ENCODE measurements at places on chromosomes 13 and 19.

GRCh38 chr19:5107432-5108122, 138.7 kb downstream of the KDM4B start:
- no peak for DNase-seq

GRCh38 chr13:91401920-91402319, 3.5 kb downstream of the GPC5 start:
- no peak for DNase-seq

- no peak for DNase-seq
Measured at GRCh38 chr13:102089177-102089576, 312.7 kb downstream of the FGF14 start.

DNA sequence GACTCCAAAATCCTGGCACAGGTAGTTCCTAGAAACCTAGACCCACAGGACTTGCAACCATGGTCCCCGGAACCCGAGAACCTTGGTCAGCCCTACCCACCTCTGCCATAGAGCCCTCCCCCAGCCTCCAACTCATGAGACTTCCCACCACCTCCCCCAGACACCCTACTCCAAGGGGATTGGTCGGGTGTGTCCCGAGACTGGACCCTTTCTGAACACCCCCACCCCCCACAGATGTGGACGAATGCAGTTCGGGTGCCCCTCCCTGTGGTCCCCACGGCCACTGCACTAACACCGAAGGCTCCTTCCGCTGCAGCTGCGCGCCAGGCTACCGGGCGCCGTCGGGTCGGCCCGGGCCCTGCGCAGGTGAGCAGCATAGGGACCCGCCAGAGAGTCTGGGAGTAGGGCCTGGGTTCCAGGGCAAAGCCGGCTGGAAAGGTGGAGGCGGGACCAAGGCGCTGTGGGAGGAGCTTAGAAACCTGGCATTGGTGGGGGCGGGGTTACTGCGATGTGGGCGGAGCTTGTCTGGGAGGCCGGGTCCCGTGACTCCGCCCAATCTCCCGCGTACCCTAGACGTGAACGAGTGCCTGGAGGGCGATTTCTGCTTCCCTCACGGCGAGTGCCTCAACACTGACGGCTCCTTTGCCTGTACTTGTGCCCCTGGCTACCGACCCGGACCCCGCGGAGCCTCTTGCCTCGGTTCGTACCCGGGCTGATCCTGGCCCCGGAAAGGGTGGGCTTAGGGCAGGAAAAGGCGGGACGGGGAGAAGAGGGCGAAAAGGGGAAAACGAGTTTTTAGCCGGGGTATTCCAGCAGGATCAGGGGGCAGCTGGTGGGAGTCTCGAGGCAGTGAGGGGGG, 11.9 kb downstream of the LTBP4 start:
- no peak for DNase-seq

GRCh38 chr19:4069331-4069959, 2.7 kb upstream of the ZBTB7A start:
- no peak for DNase-seq

DNA sequence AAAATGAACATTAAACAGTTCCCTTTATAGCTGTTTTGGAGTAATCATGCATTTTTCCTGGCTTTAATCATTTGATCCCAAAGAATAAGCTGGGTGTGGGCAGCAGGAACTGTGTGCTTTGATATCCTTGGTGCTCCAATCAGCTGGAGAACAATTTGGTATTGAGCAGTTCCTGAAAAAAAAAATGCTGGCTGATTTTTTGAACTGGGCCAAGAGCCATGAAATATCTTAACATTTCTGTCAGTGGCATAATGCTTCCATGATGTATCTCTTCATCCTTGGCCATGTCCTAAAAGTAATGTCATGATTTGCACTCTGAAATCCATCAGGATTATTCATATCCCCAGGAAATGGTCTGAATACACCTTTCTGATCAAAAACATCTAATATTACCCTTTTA, 134.7 kb downstream of the LHFPL6 start:
- no peak for DNase-seq

GRCh38 chr13:40488869-40489391, 177.5 kb downstream of the FOXO1 start:
- no peak for DNase-seq

DNA sequence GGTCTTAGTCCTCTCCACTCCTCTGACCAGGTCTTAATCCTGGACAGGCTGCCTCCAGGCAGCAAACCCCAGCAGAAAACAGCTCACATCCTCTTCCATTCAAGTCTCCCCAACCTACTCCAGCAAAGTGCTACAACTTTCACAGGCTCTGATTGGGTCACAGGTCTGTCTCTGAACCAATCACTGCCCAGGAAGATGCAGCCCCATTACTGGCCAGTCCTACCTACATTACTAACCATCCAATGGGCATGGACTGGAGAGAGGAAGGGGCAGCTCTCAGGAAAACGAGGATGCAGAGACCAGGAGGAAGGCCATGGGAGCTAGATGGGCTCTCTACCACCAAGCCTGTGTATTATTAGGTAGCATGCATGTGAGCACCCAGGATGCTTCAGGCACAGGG, 12.2 kb downstream of the MED26 start:
- no peak for DNase-seq

- DNase-seq, result no peak
Measured at GRCh38 chr19:55373993-55374757, 2.5 kb upstream of the TMEM190 start.

GRCh38 chr13:25147638-25148401, 24.3 kb downstream of the AMER2 start:
- no peak for DNase-seq

GRCh38 chr13:34004676-34005075, 186.7 kb downstream of the RFC3 start:
- no peak for DNase-seq

DNA sequence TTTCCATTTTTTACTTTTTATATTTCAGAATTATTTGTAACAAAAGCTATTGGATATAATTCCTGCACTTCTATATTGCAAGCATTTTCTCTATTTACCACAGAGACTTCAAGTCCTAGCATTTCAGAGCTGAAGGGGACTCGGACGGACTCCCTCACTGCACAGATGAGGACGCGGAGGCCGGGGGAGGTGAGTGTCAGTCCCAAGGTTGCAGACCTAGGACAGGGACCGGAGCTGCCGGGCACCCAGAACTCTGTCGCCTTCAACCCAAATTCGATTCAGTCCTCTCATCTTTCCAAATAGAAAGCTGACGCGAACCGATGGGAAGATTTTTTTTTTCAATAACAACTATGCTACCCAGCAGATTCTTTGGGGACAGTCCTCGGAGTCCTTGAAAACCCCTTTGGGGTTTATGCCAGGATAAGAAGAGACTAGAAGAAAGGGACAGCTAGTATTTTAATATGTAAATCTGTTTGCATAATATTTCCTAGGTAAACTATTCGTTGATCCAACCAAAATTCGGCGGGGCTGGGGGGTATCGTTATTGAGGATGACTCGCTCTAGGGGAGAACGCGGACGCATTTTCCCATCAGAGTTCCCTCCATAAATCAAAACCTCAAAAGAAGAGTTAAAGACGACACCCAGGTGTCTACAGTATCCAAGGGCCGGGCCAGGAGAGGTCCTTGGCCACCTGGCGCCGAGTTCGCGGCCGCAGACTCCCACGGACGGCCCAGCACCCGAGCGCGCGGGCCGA, 803 bp downstream of the FLT3 start:
- no peak for DNase-seq

DNA sequence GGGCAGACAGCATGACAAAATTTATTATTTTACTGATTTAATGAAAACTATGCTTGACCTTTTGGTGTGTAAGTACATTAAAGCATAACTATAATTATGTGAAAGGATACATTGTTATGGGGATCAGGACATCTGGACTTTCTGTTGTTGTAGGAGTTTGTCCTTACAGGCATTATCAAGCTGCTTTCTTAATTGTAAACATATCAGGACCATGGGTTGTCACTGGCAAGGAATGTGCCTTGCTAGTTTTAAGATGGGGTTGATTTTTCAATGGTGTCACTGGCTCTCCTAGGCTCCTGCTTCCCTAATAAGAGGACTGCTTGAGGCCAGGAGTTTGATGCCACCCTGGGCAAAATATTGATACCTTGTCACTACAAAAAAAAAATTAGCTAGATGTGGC, 32.6 kb downstream of the KBTBD6 start:
- DNase-seq, result no peak

DNA sequence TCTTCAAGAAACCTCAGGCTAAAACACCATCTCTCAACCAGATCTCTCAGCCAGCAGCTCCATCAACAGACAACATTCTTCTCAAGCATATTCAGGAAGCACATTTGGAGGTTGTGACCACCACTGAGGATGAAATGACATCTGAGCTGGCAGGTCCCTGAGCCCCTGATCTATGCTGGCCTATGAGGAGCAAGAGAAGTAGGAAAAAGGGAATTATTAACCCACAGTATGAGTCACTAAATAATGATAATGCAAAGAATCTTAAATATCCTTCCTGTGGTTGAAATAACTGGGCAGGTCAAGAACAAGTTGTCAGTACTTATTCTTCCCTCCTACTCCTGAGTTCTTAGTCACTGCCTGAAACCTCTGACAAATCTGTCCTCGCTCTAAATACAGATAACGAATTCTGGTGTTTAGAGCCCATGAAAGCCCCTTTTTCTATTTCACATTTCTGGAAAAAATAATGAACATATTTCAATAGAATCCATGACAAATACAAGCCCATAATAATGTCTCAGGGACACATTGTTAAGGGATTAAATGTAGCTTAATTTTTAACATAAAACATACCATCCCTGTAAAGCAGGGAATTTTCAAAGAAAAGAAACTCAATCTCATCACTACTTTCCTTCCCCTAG, 225.8 kb upstream of the IRS2 start:
- no peak for DNase-seq

GRCh38 chr13:50580684-50581305, 262.7 kb downstream of the DLEU7 start:
- DNase-seq, result no peak

- DNase-seq, result no peak
Measured at GRCh38 chr13:106690779-106691178, 122.8 kb upstream of the ARGLU1 start.

GRCh38 chr13:21015284-21015683, 46.1 kb downstream of the LATS2 start:
- DNase-seq, result no peak

DNA sequence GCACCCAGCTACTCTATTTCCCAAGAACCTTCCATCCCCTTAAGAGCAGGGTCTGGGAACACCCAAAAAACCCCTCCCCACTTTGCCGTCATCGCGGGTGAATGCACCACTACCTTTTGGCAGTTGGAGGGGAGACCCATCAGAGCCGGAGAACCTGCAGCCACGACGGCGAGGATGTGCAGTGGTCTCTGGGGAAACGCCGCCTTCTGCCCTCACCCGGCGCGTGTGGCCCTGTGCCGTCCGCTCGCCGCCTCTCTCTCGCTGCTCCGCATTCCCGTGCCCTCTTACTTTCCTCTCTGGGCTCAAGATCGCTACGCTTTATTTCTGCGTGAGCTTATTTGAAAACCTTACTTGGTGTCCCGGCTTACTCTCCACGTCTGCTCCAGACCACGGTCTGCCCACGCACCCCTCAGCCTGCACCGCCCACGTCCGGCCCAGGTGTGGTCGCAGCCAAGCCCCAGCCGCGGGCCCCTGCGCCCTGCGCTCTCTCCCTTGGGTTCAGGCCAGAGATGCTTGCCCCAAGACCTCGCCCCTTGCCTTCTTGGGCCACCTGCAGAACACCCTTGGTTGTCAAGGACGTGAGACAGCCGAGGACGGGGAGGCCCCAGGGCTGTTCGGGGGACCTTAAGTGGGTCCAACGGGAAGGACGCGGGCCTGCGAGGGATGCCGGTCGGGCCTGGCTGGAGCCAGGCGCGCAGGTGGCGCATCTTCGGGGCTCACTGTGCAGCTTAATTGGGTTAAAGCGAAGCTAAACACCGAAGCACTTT, 2.0 kb upstream of the MAB21L1 start:
- peak; percentile 74 for DNase-seq
